ENCODE measurements at places on chromosomes 7 and 10.

GRCh38 chr7:100189061-100189460 is 11.3 kb downstream of the STAG3 start:
- no peak for DNase-seq

DNA sequence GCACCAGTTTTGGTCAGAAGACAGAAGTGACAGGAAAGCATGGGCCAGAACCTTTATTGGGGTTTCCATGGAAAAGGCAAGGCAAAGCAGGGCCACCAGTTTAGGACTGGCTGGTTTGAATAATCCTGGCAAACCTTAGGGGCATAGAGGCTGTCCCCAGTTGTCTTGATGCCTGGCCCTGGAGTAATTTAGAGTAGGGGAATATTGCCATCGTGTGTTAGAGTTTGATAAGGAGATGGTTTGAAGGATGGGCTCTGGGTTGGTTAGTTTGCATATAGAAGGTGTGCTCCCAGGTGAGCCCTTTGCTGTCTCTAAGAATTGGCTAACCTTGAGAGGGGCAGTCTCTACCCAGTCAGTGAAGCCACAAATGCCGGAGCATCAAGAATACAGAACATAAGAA is 79.6 kb downstream of the ZNF777 start:
- DNase-seq = no peak

GRCh38 chr7:91243591-91244301 is 20.5 kb upstream of the FZD1 start:
- DNase-seq = no peak

DNA sequence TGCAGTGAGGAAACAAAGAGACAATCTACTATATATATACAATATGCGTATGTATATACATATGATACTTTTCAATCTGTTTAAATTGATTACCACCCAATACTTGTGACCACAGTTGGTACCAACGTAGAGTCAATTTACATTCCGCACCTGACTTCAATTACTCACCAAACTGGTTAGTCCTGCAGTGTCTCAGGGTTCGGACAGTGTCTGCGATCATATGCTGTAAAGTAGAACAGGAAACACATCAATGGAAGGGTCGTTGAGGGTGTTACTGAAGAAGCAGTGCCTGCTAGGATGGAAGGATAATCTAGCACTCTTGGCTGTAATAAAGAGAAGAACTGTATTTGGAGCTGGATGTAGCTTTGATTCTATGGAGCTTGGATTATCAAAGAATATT is 179.7 kb upstream of the CDCA7L start:
- DNase-seq = no peak

GRCh38 chr10:113539789-113540188 is 13.1 kb upstream of the HABP2 start:
- DNase-seq = no peak

GRCh38 chr10:52353960-52354394 is 39.9 kb downstream of the DKK1 start:
- DNase-seq = no peak

DNA sequence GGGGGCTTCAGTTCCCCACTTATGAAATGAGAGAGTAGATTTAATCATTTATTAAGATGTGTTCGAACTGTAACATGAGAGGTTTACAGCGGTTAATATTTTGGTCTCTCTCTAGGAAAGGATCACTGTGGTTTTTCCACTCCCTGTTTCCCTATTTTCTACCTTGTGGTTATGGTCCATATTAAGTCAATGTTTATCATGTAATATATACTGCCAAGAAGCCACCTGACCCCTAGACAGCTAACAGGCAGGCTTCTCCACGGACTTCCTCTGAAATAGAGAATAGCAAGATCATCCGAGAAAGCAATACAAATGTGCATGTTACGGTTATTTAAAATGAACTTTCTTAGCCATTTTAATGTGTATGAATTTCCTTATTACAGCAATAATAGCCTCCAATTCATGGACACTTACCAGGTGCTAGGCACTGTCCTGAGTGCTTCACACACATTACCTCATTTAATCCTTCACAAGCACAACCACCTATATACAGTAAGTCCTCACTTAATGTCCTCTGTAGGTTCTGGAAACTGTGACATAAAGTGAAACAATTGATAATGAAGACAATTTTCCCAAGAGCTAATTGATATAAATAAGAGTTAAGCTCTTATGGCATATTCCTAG is 835 bp upstream of the COL28A1 start:
- no peak for DNase-seq

GRCh38 chr7:83451501-83452045 is 197.4 kb downstream of the SEMA3E start:
- DNase-seq = no peak

DNA sequence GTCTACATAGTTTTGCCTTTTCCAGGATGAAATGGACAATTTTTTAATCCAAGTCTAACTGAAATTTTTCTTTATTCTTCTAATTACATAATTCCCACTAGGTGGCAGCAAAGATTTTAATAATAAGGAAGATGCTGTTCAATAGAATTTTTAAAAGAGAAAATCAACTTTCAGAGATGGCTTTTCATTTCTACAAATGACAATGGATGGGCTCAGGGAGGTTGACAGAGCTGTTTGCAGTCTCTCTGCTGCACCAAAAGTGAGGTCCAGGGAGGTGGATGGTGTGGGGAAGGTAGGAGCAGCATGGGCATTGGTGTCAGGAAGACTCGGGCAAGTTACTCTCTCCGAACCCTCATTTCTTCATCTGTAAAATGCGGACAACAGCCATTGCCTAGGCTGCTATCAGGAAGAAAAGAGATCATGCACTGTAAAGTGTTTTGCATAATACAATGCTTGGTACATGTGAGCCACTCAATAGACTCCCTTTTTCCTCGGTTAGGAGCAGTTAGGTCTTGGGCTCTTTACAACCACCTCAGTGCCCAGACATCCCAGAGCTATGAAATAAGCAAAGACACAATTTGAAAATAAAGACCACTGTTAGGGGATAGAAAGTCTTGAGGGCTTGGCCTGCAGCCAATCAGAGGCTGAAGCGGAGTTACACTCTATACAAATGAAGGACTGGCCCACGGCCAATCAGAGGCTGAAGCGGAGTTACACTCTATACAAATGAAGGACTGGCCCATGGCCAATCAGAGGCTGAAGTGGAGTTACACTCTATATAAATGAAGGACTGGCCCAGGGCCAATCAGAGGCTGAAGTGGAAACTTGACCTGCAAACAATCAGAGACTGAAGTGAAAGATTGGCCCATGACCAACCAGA is 107.1 kb downstream of the ABLIM1 start:
- no peak for DNase-seq

DNA sequence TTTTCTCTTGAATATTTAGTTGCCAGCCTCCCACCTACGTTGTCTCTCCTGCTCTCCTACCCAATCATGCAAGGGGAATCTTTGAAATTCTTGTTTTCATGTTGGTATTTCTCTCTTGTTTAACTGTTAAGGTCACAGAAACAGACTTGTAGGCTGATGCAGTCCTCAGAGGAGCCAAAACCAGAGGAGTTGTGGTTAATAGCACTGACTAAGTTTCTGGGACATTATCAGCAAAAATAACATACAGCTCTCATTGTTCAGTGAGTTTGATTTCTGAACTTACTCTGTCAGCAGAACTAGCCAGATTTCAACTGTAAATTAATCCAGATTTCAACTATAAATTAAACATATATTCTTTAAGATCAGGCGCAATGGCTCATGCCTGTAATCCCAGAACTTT is 11.1 kb upstream of the CUL1 start:
- no peak for DNase-seq

DNA sequence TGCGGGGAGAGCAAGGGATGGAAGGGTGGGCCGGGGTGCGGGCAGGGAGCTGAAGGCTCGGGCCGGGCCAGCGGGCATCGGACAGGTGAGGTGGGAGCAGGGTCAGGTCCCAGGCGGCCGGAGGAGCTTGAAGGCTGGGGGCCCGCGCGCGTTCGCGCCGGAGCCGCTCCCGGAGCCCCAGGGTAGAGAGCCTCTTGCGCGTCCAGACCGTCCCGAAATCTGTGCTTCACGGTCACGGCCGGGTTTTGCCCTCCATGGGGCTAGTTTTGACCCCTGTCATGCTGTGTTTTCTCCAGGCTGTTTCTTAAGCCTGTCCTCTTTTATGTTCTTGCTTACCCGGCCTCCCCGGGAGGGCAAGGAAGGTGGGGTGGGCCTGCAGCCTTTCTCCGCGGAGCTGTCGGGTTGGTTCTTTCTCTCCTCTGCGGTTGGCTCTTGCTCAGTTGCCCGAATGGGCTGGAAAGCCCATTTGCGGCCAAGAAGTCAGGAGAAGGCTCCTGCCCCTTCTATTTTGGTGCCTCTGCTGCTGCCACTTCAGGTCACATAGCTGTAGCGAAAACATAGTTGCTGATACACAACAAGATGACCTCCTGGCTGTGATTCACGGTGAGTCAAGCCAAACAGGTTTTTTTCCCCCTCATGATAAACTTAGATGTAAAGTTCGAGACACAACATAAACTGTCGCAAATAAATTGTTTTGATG is 650 bp downstream of the UBE2D1 start:
- no peak for DNase-seq

- DNase-seq = no peak
These were observed 65.5 kb downstream of the C10orf143 start for GRCh38 chr10:130045091-130045652.

GRCh38 chr7:116834815-116835504 is 27.4 kb upstream of the CAPZA2 start:
- DNase-seq = no peak

DNA sequence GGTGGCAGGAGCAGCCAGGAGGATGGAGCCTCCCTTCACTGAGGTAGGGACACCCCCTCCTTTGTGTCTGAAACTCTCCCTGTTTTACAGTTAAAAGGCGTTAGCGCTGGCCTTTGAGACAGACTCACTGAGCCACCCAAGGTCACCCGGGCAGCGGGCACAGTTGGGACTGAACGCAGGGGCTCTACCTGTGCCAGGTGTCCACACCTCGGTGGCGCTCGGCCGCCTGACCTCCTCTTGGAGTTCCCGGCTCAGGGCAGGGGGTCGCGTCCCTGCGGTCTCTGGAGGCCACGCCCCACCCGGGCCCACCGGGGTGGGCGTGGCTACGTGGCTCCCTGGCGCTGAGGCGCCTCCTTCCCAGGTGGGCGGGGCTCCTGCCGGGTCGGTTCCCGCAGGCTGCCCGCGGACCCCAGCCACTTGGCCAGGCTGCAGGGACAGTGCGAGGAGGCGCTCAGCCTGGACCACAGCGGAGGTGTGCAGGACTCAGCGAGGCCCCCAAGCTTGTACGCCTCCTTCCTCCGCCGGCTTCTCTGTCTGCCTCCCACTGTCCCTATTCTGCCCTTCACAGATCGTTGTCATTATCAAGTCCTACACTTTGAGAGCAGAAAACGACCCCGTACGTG is 39.9 kb upstream of the LEP start:
- DNase-seq = no peak

- no peak for DNase-seq
These were observed 3.5 kb upstream of the HKDC1 start for GRCh38 chr10:69216577-69217118.

DNA sequence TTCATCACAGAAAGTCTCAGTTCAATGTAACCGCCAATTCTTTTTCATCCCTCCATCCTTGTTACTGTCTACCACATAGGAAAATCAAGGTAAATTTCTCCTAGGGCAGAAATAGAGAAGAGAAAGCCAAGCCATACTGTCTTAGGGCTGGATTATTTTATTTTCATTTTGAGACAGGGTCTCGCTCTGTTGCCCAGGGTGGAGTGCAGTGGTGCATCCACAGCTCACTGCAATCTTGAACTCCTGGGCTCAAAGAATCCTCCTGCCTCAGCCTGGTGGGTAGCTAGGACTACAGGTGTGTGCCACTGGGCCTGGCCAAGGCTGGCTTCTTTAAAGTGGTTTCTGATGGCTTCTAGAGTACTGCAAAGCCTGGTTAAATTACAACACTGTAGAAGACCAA is 181.7 kb downstream of the SRPK2 start:
- no peak for DNase-seq

DNA sequence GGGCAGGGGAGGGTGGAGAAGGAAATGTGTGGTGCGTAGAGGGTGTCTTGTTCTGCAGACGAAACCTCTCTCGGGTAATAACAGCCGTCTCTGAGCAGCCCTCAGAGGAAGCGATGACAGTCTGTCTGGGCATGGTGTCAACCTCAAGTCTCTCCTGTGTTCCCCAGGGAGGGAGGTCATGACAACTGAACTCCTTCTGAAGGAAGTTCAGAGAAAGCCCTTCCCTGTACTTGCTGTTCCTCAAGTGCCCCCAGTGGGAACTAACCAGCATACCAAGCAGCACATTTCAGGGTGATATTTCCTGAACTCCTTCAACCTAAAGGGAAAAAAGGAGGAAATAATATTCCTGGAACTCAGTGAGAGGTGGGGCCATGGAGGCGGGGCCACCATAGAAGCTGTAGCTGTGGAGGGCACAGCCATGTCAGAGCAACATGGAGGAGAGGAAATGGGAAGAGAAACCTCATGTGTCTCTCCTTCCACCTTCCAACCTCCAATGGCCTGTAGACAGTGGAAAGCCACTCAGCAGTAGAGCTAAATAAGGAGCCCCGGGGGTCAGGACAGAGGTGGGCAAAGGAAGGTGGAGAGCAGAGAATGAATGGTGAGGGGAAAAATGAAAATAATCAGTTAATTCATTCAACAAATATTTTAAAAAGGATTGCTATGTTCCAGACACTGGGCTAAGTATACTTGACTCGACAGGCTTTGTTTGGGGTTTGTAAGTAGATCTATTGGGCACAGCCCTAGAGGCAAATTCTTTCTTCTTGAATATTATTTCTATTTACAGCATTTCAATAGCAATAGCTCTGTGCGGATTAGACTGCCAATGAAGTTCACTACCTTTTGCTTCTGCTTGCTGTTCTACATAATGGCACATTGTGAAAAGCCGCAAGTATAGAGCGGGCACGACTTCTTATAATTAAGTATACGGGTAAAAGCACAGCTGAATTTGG is 61.0 kb upstream of the AOAH start:
- DNase-seq = peak; percentile 49

GRCh38 chr7:132410385-132410784 is 165.9 kb downstream of the PLXNA4 start:
- DNase-seq = no peak

- no peak for DNase-seq
These were observed 1165.0 kb downstream of the NXPH1 start for GRCh38 chr7:9598411-9598810.

DNA sequence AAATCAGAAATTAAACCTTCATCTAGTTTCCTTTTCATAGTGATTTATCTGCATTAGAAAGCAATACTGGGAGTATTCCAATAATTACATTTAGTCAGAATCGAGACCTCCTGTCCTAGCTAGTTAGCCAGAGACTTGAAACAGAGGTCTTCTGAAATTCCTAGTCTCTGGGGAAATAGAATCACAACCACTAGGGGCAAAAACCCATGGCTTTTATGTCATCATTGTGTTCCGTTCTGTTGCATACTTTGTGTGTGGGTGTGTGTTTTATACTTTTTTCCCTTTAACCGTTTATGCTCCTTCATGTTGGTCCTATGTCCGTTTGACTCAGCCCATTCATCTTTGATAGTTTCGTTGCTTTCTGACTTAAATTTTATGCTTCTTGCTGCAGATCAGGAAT is 79.8 kb downstream of the RALA start:
- DNase-seq = no peak

GRCh38 chr7:39904077-39904486 is 46.0 kb upstream of the CDK13 start:
- no peak for DNase-seq

GRCh38 chr7:36304099-36304425 is 85.6 kb upstream of the ANLN start:
- DNase-seq = no peak

All from stimulated activated CD8-positive, alpha-beta memory T cell treated with anti-CD3 and anti-CD28 coated beads, Interleukin-7, amount 100 ng/mL, for 1 hour (primary cell).